ENCODE measurements at places on chromosomes 7 and 10. TPM values are rescaled to one million over a fixed set of nuclear protein-coding genes. Genes with fewer than 3 reads are reported as not detected.

The HOXA2 gene
- total RNA-seq: not detected

GRCh38 chr10:43078986-43079273 is 2.1 kb downstream of the RET start:
- no peak for DNase-seq

DNA sequence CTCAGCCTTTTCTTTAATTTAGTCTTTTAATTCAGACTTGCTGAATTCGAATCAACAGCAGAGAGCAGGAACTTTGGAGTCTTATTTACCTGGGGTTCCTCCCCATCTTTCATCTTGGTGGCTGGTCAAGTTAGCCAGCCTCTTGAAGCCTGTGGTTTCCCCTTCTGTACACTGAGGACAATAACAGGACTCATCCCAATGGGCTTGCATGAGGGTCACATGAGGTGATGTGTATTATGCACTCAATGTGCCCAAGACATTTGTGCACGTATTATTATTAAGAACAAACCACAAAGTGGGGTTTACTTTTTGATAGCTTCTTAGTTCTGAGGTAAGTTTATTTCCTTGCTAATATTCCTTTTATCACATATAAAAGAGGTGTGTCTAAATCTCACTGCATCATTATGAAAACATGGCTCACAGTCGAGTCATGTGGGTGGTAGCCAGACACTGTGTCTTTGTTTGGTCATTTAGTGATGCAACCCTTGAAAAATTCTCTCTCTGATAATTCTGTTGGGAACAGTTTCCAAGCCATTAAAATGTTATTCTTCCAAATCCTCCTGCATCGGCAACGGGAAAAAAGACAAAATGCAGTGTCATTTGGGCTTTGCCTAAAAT is 86.5 kb upstream of the GRB10 start:
- peak; percentile 74 for DNase-seq

The FZD1 gene
- 6.9 TPM for total RNA-seq

The GPR85 gene
- total RNA-seq: 2.7 TPM

DNA sequence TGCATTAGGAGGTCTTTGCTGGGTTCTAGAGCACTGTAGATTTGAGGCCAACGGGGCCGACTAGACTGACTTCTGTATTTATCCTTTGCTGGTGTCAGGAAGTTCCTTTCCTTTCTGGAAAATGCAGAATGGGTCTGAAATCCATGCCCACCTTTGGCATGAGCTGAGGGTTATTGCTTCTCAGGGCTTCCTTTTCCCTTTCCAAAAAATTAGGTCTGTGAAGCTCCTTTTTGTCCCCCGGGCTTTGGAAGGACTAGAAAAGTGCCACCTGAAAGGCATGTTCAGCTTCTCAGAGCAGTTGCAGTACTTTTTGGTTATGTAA is 675 bp downstream of the IL6 start:
- DNase-seq: no peak

The CPA2 gene
- not detected for total RNA-seq

The BCCIP gene
- total RNA-seq: 94.4 TPM

- no peak for DNase-seq
Measured at GRCh38 chr7:113307147-113307546, 188.8 kb upstream of the SMIM30 start.

The PLCE1 gene
- total RNA-seq: 0.80 TPM

GRCh38 chr10:98415731-98416119 is 743 bp upstream of the PYROXD2 start:
- DNase-seq: no peak

- DNase-seq: no peak
Measured at GRCh38 chr7:132213583-132213982, 362.7 kb downstream of the PLXNA4 start.

DNA sequence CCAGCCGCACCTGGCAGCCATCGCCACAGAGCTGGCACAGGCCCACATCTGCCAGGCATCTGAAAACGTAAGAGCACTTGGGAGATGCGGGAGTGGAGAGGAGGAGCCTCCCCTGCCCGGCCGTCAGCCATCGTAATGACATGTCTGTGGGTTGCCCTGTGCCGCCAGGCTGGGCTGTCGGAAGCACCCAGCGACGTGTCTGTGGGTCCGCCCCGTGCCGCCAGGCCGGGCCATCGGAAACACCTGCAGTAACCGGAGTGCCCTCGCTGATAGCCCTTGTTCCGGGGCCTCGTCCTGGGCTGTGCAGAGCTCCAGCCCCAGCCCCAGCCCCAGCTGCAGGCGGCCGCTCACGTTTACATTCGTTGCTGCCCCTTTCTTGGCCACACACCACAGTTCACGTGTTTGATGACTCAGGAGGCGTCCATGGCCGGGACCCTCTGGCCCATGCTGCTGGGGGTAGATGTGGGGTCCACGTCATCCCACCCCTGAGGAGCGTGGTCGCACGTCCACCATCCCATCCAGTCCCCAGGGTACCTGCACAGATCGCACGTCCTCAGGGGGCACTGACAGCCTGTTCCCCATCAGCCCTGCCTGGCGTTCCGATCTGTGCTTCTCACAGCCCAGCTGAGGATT is 30.0 kb upstream of the PRKAR1B start:
- no peak for DNase-seq

The NKX6-2 gene
- total RNA-seq: not detected

The NAT16 gene
- total RNA-seq: not detected

DNA sequence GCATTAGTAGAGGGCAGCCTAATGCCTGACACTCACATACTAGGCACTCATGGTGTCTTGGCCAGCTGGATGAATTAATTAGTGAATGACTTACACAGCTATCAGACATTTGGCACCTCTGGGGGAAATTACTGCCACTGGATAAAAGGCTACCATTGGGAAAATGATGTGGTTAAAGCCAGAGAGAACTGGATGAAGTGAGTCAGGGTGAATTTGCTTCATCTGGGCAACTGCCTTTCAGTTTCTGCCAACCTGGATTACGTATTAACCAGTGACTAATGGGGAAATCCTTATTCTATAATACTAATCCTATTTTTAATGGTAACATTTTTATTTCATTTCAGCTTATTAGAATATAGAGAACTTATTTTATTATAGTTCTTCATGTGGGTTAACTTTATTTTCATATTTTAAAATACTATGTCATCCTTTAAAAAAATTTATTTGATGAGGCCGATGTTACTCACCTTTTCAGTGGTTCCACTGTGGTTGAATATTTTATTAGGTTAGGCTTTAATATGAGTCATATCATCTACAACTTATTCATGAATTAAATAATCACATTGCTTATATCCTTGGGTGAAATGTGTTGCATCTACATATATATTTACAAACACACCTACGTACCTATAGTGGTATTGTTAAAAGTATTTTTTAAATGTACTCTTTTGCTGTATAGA is 85.6 kb upstream of the CAPZA2 start:
- peak; percentile 77 for DNase-seq

The TPST1 gene
- 93.2 TPM for total RNA-seq

The GPR37 gene
- 0.95 TPM for total RNA-seq

DNA sequence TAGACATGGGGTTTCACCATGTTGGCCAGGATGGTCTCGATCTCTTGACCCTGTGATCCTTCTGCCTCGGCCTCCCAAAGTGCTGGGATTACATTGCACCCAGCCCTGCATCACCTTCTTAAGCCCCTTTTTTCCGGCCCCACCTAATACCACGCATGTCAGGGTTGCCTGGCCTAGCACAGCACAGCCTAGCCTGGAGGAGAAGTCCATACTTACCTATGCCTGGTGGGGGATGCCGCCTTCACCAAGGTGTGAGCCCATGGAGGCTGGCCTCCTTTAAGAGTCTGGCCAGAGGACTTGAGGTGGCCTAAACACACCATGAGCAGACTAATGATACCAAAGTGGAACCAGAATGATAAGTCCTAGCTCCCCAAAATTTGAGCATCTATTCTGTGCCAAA is 22.0 kb upstream of the CUX1 start:
- no peak for DNase-seq

DNA sequence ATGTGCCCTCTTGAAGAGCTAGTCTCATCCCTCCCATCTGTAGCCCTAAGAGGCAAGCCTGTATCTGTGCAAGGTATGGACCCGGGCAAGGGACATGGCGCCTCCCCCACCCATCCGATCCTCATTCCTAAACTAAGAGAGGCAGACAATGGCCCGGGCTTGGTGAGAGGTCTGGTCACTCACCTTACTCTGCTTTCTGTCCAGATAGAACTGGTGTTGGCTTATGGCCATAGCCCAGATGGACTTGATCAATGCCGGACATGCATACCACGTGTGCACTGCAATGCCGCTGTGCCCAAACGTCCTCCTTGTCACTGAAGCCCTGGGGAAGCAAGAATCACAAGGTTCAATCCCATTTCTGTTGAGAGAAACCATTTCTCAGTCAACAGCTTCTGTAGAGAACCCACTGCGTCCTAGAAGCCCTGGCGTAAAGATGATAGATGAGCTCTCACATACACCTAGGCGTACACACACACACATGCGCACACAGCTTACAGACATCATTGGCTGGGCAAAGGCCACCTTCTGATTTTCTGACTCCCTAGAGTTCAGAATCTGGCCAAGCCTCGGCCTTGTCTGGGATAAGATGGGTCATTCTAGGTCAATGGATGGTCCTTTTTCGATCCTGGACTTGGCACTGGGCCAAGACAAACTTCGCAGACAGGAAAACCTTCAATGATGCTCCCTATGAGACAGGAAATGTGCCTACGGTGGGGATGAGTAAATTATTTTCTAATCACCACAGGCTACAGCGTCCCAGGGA is 114.6 kb downstream of the PRPF18 start:
- DNase-seq: no peak

- DNase-seq: no peak
Measured at GRCh38 chr7:157498657-157499056, 161.9 kb downstream of the DNAJB6 start.

DNA sequence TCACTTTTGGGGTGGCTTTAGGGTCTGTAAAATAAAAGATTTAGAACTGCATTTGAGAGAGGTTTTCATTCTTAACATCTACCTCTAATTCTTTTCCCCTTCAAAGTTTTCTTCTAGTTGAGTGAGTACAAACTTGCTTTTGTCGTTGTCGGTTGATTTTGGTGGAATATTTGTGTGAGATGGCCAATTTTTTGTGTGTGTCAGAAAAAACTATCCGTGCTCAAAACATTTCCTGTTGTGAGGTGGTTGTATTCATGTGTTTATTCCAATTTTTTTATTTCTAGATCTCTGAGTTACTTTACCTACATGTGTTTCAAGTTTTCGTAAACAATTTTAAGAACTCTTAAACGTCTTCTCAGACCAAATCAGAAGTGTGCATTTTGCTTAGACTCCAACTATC is 1.6 kb downstream of the AHR start:
- DNase-seq: no peak

GRCh38 chr10:16673443-16673842 is 143.8 kb downstream of the RSU1 start:
- DNase-seq: no peak

- no peak for DNase-seq
Measured at GRCh38 chr10:69213591-69214311, 6.4 kb upstream of the HKDC1 start.

DNA sequence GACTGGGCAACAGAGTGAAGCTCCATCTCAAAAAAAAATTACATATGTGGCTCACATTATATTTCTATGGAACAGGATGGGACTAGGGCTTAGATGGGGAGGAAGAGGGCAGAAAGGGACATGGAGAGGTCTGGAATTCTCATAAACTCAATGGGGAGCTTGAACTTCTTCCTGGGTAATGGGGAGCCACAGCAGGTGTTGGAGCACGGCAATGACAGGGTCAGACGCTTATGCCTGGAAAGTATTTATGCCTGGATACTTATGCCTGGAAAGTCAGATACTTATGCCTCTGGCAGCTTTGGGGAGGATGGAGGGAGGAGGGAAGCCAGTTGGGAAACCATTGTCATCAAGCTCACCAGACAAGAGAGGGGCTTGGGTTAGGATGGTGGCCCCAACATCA is 36.8 kb downstream of the TMEM130 start:
- DNase-seq: no peak

The SFTPA1 gene
- total RNA-seq: not detected

The TMEM236 gene
- total RNA-seq: 0.04 TPM

DNA sequence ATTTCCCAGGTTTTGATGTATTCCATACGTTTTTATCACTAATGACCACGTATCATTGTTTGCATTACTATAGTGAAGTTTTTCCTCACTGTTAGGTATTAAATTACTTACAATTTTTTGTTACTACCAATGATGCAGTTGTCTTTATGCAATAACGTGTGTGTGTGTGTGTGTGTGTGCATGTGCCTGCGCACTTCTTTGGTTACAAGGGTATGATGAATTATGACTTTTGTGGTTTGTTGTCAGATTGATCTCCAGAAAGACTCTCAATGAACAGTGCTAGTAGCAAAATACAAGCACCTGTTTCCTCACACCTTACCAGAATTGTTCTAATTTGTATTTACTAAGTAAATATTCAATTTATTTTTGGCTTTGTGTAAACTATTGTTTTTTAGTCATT is 51.5 kb downstream of the MCMBP start:
- no peak for DNase-seq

DNA sequence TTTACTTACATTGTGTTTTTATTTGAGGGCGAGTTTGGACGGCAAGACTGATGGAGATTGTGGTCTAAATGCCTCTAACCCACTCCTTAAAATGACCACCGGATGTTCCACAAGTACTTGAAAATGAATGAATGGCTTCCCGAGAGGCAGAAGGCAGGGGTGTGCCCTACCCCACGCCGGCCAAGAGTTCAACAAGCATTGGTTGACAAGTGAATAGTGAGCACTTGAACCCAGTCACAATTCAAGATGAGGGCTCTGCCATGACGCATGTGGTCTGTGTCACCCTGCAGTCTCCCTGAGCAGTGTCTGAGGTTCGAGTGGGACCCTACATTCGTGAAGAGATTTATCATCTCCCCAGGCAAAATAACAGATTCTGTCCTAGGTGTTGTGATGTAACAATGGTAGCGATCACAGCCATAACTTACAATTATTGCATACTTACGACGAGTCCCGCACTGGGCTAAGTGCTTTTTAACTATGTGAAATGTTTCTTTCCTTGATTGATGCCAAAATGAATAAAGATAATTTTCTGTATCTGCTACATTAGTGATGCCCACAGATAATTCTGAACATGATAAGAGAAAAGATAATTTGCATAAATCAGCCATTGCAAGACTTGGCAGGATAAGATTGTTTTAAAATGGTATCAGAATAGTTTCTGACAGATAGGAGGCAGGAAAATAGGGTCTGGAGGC is 305.4 kb downstream of the WDR37 start:
- DNase-seq: no peak

The BLNK gene
- 0.10 TPM for total RNA-seq

DNA sequence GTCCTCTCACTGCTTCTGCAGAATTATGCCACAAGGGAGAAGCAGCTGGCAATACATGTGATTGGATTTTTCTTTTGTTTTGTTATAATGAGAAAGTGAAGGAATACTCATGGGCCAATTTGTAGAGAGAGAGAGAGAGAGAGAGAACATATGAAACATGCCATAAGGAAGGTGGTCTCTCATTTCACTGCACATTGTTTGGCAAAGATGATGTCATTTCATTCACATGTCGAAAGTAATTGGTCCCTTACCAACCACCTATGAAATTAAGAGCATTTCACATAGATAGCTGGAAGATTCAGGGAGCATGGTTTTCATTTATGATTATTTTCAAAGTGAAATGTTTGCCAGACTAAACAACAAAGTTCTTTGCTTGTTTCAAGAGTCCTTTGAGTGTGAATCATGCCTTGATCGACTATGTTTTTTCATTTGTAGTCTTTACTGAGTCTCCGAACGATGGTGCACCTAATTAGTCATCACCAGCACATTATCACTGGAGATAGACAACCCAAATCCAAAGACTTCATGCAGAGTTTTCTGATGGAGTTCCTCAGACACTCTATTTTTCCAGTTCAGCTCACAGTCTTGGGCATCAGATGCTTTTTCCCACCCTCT is 130.1 kb upstream of the ZEB1 start:
- no peak for DNase-seq

The PLPP4 gene
- total RNA-seq: 2.6 TPM

GRCh38 chr7:1228545-1229201 is 4.0 kb upstream of the UNCX start:
- DNase-seq: no peak

Data from H4 (cell line).